Fibroblast of pulmonary artery (primary cell): ENCODE measurements at places on chromosomes 5 and 9.
A peak's percentile ranks its signal among the peaks of the same experiment; 100 is the strongest.

GRCh38 chr5:103891151-103891550 lies 328.6 kb upstream of the NUDT12 start:
- DNase-seq, result no peak

GRCh38 chr5:61840361-61840760 lies 465.6 kb upstream of the KIF2A start:
- no peak for DNase-seq

- peak; percentile 47 for DNase-seq
Observed at GRCh38 chr5:145473042-145473642, 362.0 kb downstream of the PRELID2 start.

DNA sequence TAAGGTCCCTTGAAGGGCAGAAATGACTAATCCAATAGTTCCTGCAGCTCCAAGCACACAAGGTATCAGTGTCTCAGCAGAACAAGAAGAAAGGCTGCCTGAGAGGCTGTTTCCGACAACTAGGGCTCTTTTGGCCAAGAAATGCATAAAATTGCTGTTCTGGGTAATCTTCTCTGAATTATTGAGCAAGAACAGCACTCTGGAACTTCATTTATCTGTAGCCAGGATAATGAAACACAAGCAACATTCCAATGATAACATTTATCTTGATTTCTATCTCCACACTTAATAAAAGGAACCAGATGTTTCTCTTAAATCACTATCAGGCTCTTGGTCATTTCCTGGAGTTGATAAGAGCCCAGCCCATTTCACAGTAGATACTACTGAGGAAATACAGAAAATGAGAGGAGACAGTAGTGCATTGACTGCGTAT lies 17.0 kb upstream of the AUH start:
- DNase-seq, result peak; percentile 82

DNA sequence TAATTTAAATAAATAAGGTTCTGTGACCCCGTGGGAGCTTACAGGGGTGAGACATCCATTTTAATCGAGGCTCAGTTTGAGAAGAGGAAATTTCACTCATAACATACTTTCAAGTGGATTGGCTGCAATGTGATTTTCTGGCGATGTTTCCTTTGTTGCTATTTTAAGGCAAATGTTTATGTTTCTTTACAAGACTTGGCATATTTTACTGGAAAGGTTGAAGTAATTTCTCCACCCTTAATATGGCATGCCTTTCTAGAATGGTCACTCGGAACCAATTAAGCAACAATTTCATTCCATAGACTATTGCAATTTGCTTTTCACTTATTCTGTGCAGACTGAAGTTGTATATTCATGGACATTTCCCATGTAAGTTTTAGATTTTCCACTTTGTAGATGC lies 438.0 kb upstream of the WWC1 start:
- DNase-seq, result peak; percentile 70

DNA sequence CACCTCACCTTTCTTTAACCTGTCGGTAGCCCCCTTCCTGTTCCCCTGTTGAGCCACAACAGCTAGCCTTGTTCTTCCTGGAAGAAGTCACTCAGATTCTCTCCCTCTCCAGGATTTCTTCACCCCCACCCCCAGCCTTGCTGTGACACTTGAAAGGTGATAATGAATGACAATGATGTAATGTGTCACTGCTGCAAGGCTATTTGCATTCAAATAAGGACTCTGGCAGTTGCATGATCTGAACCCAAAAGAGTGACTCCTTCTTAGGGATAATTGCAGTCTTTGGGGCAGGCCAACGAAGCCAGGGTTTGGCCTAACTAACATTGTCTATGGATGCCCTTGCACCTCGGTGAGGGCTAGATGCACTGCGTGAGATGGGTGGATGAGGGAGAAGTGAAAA lies 154.4 kb upstream of the CLINT1 start:
- no peak for DNase-seq

DNA sequence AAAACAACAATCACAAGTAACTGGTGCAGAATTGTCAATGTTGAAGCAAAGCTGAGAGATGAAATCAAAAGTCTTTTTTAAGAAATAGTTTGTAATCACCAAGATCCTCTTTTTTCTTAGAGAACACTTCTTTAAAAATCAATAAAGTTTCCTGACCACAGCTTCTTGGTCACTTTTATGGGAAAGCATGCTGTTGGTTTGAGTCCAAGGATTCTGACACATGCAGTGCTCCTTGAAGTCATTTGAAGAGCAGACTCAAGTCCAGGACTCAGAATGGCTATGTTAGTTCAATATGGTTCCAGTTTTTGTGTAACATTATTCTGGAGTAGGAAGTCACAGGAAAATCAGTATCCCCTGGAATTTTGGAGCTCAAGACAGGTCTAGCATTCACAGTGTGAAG lies 480.6 kb downstream of the NR2F1-AS1 start:
- DNase-seq, result peak; percentile 43

DNA sequence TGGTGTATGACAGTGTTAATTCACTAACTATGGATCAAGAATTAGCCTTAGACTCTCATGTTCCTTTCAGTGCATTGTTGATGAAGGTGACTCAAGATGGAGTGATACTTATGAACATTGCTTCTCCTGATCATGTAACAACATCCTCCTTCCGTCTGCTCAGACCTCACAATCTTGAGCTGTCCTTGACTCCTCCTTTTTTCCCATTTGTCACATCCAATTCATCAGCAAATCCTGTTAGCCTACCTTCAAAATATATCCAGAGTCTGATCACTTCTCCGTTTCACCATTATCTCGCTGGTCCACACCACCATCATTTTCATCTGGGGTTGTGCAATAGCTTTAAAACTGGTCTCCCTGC lies 9.2 kb upstream of the SEMA6A start:
- no peak for DNase-seq

DNA sequence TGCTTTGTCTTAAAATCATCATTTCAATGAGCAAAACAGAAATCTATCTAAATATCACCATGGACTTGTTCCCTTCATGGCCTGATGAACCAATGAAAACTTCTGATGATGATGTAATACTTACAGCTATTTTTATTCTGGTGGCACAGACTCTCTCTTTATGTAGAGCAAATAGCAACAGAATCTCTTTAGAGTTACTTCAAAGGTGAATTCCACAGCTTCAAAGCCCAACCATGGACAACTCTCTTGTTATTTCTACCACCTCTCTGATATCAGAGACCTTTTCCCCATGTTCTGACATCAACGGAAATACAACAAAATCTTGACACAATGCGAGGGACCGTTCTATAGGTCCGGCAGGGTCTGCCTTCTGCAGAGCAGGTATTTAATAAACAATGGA lies 70.1 kb downstream of the RETREG1 start:
- peak; percentile 3 for DNase-seq

DNA sequence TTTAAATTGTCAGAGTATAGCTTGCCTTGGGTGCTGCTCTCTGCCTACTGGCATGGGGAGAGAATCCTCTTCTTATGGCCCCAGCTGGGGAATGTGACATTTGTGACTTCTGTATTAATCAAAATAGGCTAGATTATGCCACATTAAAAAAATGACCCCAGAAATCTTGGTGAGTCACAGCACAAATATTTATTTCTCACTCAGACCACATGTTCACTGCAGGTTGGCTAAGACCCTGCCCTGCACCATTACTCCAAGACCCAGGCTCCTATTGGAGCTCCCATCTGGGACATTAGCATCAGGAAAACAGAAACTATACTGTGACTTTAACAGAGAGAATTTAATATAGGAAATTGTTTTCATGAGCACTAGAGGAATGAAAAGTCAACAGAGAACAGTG lies 16.6 kb upstream of the WHRN start:
- DNase-seq, result no peak

DNA sequence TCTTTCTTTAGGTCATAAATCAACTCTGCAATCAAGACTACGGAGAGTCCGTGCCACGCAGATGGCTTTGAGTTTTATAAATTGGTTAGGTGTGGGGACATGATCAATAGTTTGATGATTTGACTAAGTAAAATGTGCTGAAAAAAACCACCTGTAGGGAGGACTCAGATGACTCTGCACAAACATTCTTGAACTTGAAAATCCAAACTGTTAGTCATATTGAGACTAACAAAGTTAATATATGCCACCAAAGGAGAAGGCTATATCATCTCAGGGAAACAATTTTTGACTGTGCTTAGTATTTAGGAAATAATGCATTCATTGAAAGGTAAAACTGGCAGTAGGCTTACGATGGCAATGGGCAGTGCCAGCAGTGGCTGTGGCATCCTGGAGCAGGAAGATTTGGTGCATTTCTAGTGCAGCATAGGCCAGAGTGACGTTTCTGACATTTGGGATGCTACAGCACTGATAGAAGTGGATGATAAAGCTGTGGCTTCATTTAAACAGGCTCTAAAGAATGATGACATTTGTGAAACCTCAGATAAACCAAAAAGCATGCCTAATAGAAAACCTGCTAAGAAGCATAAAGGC lies 291.1 kb downstream of the MLLT3 start:
- no peak for DNase-seq

- DNase-seq, result peak; percentile 79
Observed at GRCh38 chr5:145825751-145826180, 9.4 kb downstream of the PRELID2 start.

- no peak for DNase-seq
Observed at GRCh38 chr5:35881758-35882157, 25.1 kb downstream of the IL7R start.

- no peak for DNase-seq
Observed at GRCh38 chr9:38229104-38229500, 160.1 kb upstream of the SHB start.

- DNase-seq, result peak; percentile 78
Observed at GRCh38 chr9:125374443-125375309, 113.0 kb downstream of the GAPVD1 start.

DNA sequence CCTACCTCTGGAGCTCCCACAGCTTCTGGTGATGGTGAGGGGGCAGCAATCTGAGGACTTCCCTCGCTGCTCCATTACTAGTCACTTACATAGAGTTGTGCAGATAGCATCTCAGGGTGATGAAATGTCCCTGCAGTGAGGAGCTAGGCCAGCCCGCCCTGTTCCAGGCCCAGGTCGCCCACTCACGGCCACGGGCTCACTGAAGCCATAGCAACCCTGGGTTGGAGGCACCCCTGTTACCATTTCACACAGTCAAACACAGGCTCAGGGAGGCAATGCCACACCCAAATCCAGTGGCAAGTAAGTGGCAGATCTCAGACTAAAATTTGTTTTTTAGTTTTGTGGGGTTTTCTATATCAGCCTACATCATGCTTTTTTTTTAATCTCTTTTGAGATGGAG lies 19.6 kb downstream of the SH2D3C start:
- no peak for DNase-seq

GRCh38 chr5:169758886-169759285 lies 121.8 kb downstream of the DOCK2 start:
- DNase-seq, result no peak

DNA sequence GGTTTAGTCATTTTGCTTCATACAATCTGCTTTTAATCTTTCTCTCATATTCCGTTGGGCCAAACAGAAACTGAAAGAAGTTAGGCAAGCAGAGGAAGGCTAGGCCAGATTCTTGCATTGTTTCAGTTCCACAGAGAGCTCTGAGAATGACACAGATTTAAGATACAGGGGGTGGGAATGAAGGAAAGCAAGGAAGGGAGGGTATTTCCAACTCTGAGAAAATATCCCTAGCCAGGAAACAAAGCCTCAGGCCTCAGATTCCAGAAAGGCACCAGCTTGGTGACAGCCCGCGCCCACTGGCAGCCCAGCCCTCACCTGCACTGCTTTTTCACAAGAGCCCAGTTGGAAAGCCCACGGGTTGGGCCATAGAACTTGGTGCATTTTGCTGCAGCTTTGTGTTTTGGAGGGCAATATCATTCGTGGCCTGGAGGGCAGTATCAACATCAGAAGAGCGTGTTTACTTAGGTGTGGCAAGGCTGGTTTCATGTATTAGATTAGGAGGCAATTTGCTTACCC lies 63.5 kb downstream of the ENC1 start:
- DNase-seq, result peak; percentile 70
